ENCODE measurements at places on chromosomes 16 and 17.

- peak; percentile 88 for DNase-seq
These were observed at the start of gene ACSM3 for GRCh38 chr16:20763461-20764232. ACSM3 (plus strand) TSS chr16:20764014; CDS start chr16:20770035, 6,021 bp downstream.

DNA sequence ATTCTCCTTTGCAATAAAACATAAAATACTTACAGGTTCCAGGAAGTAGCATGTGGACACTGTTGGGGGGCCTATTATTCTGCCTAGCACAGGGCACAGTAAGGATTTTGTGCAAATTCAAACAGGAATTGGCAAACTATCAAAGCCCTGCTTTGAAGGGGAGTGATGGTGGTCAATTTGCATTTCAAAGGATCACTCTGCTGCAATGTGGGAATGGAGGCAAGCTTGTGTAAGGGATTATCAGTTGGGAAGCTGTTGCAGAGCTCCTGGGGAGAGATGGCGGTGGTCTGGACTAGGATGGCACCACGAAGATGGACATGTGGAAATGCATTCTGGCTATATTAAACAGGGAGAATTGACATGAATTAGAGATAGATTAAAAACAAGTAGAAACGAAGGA lies 990.7 kb upstream of the RBFOX1 start:
- DNase-seq: no peak

GRCh38 chr17:63277629-63278028 lies 168.5 kb downstream of the CYB561 start:
- no peak for DNase-seq

GRCh38 chr16:75305364-75306098 lies 54.1 kb upstream of the BCAR1 start:
- DNase-seq: peak; percentile 83

DNA sequence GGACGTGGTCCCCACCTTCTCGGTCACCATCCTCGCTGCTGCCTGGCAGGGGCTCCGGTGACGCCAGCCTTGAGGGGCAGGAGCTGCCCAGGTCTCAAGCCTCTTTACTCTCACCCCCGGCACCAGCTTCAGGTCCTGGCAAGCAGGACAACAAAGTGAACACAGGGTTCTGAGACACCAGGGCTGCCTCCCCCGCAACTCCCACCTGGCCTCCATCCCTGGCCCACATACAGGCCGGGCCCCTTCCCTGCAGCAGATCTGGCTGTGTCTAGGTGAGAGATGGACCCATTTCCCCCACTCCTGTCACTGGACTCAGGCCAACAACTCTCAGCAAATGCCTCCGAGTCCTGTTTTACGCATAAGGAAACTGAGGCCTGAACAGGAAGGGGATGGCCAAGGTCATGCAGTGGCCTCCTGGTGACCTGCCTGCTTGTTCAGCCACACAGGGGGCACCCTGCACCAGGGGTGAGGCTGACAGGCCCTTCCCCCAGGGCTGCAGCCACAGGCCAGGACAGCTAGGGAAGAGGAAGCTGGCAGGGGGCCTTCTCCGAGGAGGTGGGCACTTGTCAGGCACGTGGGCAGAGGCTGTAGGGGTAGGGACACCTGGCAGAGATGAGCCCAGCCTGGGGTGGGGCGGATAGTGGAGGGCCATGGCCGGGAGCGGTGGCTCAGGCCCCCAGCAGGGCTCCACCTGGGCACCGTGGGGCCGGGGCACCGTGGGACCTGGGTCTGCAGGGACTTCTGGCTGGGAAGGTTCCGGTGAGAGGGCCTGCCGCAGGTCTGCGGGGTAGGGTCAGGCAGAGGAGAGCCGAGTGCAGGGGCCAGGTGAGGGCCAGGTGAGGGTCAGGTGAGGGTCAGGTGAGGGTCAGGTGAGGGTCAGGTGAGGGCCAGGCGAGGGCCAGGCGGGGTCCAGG lies 46.7 kb upstream of the PVALEF start:
- no peak for DNase-seq

- no peak for DNase-seq
These were observed 20.9 kb upstream of the FASN start for GRCh38 chr17:82118815-82119380.

DNA sequence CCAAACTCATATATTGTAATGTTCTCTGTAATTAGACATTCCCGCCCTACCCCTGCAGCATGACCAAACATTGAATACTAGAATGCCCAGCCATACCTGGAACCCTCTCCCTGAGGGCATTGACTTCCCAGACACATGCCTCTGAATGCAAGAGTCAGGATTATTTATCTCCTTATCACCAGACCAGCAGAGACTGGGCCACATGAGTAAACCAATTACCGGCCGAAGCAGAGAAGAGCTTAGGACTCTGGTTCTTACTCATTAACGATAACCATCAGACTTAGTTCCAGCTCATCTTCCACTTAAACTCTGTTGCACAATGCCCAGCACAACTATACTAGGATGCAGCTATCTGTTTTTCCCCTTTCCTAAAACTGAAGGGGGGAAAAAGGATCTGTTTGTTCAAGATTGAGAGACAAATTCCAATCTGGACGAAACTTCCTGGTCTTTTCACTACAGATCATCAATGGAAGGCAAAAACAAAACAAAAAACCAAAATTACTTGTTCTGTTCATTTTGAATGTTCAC lies 88.2 kb upstream of the CORO6 start:
- no peak for DNase-seq

- DNase-seq: no peak
These were observed 431.4 kb downstream of the SHISA9 start for GRCh38 chr16:13332713-13333255.

DNA sequence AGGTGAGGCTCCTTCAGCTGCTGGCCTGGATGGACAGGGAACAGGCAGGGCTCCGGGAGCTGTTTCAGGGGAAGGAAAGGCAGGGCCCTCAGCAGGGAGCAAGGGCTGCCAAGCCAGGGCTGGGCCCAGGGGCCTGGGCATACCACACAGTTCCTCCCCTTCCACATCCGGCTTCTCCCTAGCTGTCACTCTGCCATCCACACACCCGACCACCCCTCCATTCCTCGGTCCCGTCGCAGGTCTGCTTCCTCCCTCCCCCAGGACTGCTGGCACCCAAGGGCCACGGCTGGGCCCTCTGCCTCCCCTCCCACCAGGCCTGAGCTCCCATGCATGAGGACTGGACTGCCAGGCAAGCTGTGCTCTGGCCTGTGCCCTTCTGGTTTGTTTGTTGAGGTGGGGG lies 24.0 kb downstream of the CDIP1 start:
- DNase-seq: no peak

GRCh38 chr16:53900667-53901066 lies 196.7 kb downstream of the FTO start:
- no peak for DNase-seq

- no peak for DNase-seq
These were observed 46.1 kb downstream of the TBX4 start for GRCh38 chr17:61498042-61498994.

DNA sequence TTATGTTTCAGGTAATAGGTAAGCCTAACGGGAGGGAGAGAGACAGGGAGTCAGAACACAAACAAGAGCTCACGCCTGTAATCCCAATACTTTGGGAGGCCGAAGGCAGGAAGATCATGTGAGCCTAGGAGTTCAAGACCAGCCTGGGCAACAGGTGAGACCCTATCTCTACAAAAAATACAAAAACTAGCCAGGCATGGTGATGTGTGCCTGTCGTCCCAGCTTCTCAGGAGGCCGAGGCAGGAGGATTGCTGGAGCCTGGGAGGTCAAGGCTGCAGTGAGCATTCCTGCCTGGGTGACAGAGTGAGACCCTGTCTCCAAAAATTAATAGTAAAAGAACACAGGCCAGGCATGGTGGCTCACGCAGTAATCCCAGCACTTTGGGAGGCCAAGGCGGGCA lies 27.4 kb downstream of the YWHAE start:
- DNase-seq: no peak

- DNase-seq: no peak
These were observed 92.8 kb downstream of the CHD9 start for GRCh38 chr16:53147500-53148065.

DNA sequence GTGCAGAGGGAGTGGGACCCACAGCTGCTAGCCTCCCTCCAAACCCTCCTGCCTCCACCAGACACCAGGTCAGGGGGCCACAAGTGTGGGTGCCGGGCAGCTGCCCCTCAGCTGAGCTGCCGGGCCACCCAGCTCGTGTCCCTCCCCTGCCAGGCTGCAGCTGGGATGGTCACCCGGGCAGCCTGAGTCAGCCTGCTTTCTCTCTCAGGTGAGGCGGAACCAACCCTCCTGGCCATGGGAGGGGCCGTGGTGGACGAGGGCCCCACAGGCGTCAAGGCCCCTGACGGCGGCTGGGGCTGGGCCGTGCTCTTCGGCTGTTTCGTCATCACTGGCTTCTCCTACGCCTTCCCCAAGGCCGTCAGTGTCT lies 6.9 kb downstream of the SLC16A3 start:
- DNase-seq: peak; percentile 57

DNA sequence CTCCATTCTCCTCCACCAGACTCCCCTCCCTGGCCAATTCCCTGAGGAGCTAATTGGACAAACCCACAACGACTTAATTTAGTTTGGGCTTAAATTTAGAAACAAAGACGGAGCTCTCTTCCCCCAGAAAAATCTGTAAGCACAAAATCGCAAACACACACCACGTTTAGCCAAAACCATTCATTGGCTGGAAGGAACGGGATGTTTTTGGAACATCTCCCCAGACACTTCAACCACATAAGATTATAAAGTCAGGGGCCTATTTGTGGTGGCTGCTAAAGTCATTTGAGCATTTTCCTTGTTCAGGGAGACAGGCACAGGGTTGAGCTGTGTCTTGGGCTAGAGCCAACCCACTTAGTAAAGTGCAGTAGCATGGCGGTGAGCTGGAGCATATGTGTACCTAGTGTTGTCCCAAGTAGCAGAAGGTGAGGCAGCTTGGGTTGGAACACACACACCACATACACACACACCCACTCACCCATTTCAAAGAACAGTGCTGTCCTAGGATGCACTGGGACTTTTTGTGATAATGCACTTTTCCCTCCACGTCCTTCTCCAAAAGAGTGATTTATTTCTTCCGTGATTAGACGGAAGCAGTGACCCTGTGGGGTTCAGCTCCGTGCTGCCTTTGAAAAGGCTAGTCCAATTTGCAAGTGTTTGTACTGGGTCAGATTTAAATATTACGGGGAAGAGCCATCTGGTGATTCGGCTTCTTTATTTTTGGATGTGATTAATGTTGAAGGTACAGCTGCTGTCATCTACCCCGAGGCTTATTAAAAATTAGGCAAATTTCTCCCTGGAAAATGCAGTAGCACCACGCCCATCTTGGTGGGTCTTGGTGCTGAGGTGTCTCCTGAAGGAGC lies 32.2 kb downstream of the ELAC2 start:
- no peak for DNase-seq

DNA sequence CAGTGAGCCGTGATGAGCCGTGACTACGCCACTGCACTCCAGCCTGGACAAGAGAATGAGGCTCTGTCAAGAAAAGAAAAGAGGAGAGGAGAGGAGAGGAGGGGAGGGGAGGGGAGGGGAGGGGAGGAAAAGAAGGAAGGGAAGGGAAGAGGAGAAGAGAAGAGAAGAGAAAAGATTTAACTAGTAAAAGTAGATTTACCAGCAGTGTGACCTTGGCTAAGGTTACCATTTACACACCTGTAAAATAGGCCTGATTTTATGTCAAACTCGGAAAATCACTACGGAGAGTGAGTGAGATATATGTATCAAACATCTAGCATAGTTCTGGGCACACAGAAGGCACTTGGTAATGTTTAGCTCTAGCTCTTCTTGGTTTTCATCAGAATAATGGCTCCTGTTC lies 109.2 kb downstream of the LYRM1 start:
- DNase-seq: no peak

- DNase-seq: peak; percentile 65
These were observed 29.0 kb downstream of the PIMREG start for GRCh38 chr17:6473128-6473767.

DNA sequence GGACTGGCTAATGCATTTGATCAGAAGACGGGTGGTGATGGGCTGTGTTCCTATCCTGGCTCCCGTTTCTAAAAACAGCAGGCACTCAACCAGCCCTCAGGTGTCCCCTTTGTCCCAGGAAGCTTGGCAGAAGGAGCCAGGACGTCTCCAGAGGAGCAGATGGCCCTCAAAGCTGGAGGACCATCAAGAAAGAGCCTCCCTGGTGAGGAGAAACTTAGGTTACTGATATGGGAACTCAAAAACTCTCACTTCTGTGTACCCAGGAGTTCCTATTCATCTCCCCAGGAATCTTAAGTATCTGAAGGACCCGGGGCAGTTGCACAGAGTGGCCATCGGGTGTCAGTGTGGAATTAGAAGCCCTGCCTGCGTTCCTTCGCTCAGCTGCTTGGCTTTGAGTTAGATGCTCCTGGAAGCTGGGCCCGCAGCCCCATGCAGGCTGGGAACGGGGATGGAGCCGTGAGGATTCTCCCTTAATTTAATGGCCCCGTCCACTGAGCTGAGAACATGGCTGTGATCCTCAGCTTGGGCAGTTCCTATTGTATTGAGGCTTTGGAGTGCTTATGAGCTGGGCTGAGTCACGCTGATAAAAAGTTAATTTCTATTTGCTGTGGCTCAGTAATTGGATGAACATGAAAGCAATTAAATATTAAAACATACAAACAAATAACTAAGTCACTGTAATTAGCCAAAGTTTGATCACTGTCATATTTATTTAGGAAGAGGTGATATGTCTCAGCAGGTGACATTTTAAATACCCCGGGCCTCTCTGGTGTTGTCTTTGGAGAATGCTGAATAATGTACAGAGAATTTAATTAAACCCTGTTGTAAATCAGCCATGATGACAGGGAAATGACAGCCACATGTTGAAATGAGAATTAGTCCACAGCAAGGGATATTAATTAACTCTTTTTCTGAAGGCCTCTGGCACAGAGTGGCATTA lies 402.1 kb downstream of the SEC14L1 start:
- DNase-seq: peak; percentile 76

DNA sequence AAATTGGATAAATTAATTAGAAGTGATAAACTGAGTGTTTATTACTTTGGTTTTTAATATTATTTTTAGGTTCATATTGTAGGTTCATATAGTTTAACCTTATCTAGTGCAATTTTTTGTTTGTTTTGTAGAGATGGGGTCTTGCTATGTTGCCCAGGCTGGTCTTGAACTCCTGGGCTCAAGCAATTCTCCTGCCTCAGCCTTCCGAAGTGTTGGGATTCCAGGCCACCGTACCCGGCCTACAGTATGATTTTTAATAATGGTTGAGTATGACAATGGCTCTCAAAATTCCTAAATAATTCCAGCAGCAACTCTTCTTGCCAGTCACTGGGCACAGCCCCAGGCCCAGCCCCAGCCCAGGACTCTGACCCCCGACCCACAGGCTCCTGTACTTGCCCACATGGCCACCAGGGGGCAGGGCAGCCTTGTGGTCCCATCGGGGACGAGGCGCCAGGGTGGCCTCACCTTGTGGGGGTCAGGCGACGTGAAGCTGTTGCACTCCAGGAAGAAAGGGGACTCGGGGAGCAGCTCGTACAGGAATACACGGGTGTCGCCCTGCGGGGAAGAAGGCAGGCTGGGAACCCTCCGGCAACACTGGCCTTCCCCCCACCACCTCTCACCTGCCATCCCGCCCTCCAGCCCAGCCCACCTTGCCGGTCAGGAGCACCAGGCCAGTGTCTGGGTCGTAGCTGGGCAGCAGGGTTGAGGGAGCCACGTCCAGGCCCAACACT lies 7.9 kb upstream of the PAM16 start:
- peak; percentile 11 for DNase-seq

DNA sequence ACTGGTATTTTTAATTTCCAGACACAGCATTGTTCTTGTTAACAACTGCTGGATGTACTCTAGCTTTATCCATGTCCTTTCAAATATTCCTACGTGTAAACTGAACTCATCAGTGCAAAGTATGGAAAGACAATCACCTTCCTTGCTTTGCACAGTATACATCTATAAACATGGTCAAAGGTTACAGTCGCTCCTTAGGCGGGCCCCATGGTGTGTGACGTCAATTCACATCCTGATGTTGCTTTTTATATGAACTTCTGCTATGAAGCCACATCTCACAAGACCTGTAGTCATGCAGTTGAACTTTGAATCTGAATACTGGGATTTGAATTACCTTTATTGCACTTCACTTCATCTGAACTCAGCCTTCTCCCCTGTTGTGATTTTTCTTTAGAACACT lies 447.6 kb upstream of the PSMD7 start:
- DNase-seq: no peak

Measured in inflammatory macrophage treated with lipopolysaccharide for 4 hours (primary cell).